ENCODE measurements at places on chromosomes 2 and 18.

- no peak for DNase-seq
Measured at GRCh38 chr2:3427272-3427671, 47.8 kb downstream of the TRAPPC12 start.

DNA sequence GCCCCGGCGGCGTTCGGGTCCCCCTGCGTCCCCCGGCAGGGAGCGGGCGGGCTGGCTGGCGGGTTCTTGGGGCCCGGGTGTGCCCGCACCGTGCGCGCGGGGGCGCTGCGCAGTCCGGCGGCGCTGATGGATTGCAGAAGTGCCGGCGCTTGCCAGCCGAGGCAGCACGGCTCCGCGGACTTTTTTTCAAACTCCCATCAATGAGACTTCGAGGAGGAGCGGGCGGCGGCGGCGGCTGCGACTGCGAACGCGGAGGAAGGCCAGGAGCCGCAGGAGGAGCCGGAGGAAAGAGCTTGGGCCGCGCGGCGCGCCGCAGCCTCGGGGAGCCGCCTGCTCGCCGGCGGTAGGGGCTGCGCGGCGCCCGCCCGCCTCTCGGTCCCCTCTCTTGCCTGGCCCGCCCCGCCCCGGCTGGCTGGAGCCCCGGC is at the start of gene GLI2:
GLI2 (plus strand) TSS at position 123 of the 425 bp plus-strand sequence. CDS start 61,453 bp downstream, outside the sequence.
- DNase-seq, result peak; percentile 90

- DNase-seq, result peak; percentile 66
Measured at GRCh38 chr2:142834021-142834420, 43.4 kb upstream of the KYNU start.

GRCh38 chr2:179677746-179678505 is 183.5 kb downstream of the ZNF385B start:
- peak; percentile 37 for DNase-seq

GRCh38 chr2:187689372-187689771 is 135.1 kb upstream of the TFPI start:
- DNase-seq, result peak; percentile 42

GRCh38 chr2:64635976-64636911 is 17.5 kb downstream of the SERTAD2 start:
- peak; percentile 56 for DNase-seq

DNA sequence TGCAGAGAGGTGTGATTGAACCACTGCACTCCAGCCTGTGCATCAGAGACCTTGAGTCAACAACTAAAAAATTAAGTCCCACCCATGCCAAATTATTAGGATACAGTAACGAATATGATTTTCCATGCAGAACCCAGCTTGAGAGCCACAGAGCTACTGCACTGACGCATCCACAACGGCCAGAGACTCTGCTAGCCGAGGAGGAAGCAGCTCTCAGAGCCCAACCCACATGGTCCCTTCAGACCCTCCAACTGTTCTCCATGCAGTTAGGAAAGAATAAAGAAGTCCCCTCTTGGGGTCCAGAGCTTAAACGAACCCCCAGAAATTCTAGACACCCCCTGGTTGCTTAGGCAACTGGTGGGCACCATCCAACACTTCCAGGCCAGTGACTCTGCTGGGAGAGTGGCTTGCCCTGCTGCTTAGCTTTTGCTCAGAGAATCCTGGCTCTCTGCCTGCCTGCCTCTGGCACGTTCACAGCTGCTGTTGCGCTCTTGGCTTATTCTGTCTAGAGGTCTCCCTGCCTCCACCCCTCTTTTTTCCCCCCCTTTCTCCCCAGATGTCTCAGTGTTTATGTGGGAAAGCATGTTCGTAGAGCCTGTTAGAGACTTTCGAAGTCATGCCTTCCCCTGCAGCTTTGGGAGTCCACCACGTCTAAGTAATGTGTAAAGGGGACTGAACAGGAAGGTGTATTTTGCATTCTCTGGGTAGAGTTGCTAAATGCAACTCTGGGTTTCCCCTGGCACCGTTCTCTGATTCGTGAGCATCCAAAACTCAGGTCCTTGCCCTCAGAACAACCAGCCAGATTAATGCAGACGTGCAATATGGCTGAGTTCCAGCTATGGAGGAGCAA is 26.0 kb upstream of the SP3 start:
- DNase-seq, result peak; percentile 77

GRCh38 chr2:74553892-74554819 is at the start of the genes DOK1 and LOXL3:
Gene DOK1, plus strand, starts transcription at chr2:74554720. Its CDS starts 35 bp downstream, at chr2:74554755.
Gene LOXL3, minus strand, starts transcription at chr2:74553942. Its CDS starts 1,308 bp downstream, at chr2:74552634.
- peak; percentile 92 for DNase-seq

DNA sequence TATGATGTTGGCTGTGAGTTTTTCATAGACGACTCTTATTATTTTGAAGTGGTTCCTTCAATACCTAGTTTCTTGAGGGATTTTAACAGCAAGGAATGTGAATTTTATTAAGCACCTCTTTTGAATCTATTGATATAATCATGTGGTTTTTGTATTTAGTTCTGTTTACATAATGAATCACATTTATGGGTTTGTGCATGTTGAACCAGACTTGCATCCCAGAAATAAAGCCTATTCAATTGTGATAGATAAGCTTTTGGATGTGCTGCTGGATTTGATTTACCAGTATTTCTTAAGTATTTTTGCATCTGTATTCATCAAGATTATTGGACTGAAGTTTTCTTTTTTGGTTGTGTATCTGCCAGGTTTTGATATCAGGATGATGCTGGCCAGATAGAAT is 131.6 kb upstream of the SCN7A start:
- DNase-seq, result no peak

- peak; percentile 81 for DNase-seq
Measured at GRCh38 chr2:108573061-108573460, 38.8 kb downstream of the LIMS1 start.

DNA sequence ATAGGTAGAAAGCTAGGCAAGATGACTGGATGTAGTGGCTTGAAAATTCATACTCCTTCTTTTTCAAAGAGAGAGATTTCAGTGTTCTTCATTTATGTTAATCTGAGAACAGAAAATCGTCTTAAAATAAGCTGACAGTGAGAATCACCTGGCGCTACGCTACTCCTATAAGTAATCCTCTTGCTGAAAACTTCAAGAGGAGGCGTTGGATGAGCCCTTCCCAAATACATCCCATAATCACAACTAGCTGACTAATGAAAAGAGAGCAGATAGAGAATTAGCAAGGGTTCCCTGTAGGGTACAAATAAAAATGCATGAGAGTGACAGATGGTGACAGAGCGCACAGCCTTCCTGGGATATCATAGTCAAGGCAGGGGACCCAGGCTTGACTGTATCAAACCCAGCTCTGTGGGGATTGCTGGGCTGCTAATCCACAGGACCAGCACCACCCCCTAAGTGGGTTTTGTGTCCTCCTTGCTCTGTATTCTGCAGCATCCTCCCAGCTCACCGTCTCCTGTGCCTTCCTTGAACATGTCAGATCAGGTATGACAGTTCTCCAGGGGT is 280.2 kb downstream of the SP3 start:
- no peak for DNase-seq

- DNase-seq, result peak; percentile 83
Measured at GRCh38 chr2:216348756-216349308, 23.5 kb downstream of the MARCHF4 start.

GRCh38 chr2:33897741-33898140 is 298.6 kb upstream of the FAM98A start:
- DNase-seq, result no peak

DNA sequence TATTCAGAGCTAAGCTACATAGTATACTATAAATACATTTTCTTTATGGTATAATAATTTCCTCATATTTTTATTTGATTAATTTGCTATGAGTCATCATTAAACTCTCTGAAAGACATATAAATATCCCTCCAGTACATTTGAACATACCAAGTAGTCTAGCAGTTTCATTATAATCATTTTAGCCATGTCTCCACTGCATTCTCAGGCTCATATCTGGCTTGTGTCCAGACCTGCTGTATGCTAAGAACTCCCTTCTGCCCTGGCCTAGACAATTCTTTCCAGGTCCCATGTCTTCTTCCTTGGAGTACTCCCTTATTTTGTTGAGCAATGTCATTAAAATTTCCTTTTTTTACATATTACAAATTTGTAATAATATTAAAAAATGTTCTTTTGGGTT is 16.6 kb upstream of the DYNC1I2 start:
- DNase-seq, result peak; percentile 20

- DNase-seq, result peak; percentile 51
Measured at GRCh38 chr2:165833156-165833555, 39.1 kb upstream of the GALNT3 start.

- DNase-seq, result no peak
Measured at GRCh38 chr2:127674241-127675209, 805 bp downstream of the LIMS2 start.

DNA sequence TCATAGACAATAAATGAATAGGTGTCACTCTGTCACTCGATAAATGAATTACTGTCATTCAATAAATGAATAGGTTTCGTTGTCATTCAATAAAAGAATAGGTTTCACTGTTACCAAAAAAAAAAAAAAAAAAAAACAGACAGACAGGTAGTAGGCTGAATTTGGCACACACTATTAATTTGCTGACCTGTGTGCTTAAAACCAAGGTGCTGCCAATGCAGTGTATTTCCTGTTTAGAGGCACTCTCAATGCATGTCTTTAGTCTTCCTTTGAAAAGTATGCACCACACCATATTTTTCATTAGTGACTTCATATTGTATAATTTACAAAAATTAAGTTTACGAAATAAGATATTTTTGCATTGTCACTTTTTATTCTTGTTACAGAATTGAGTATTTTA is 16.2 kb downstream of the ANKRD62 start:
- DNase-seq, result no peak

- DNase-seq, result no peak
Measured at GRCh38 chr2:131801210-131801744, 273.6 kb downstream of the CCDC74A start.

DNA sequence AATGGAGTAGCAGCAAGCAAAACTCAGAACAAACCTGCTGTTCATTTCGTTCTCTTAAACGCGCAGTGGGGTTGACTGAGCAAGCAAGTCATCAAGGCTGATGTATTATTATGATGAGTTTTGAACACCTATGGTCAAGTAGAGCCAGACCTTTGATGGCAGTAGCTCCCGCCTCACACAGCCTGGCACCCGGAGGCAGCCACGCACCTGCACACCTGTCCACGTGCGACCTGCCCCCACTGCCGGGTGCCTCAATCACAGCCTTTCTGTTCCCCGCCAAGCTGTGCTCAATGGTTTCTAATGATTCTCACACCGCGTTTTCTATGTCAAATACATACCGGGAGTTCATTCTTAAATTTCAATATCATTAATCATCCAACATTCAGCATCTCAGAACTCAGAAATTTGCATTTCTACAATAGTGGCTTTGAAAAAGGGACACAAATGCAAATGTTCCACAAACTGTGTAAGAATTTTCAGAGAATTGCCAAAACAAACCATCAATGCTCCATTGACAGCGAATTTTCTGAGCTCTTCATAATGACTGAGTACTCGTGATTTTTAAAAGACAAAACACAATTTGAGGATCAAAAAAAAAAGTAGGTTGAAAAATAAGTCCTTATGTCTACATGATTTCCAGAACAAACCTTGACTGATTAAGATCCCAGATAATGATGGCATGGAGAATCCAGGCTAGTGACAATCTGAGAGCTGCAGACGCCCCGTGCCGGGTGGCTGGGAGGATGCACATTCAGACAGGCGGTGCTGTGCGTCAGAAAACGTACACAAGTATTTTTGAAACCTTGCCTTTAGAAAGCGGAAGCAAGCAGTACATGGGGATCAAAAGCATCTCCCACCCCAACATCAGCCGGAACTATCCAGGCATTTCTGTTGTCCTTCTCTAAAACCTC is 56.6 kb downstream of the HDAC4 start:
- no peak for DNase-seq

DNA sequence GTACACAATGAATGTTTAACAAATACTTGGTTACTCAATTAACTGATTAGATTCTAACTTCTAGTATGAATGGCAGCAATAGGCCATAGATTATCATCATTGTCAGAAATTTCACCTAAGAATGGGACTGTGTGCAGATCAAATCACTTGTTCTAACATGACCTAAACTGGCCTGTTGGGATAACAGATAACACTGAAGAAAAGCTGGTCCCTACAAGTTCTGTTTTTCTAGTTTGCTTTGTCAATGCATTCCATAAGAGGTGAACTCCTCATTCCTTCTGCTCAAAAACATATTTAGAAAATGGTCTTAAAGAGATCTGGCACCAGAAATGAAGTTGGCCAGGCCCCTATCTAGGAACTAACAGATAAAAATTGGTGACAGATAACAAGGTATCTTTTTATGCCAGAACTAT is 175.4 kb downstream of the THADA start:
- DNase-seq, result no peak

DNA sequence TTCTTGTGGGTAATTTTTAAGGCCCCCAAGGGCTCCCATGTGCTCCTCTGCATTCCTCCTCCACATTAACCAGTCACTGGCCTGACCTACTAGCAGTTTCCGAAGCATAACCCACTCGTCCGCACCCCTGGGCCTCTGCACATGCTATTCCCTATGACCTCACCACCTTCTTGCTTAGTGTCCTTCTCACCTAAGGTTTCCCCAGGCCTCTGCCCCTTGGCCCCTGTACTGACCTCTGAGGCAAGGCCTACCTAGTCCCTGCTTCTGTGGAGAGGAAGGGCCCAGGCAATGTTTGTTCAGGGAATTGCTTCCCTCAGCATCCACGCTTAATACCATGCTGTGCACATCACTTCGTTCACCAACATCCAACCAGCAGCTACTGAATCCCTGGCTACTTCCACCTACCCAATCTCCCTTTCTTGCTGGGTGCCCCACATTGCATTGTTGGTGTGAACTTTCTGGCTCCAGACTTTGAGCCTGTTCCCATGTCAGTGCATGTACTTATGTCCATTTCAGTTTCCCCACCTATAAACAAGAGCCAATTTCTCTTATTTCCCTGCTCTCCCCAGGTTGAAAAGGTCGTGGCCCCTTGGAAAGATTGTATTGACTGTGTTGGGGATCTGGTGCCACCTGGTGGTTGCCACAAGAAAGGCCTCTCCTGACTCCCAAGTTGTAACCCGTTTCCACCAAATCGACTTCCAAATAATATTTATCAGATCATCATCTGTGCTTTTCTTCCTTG is 19.2 kb upstream of the TMEM177 start:
- DNase-seq, result peak; percentile 28

DNA sequence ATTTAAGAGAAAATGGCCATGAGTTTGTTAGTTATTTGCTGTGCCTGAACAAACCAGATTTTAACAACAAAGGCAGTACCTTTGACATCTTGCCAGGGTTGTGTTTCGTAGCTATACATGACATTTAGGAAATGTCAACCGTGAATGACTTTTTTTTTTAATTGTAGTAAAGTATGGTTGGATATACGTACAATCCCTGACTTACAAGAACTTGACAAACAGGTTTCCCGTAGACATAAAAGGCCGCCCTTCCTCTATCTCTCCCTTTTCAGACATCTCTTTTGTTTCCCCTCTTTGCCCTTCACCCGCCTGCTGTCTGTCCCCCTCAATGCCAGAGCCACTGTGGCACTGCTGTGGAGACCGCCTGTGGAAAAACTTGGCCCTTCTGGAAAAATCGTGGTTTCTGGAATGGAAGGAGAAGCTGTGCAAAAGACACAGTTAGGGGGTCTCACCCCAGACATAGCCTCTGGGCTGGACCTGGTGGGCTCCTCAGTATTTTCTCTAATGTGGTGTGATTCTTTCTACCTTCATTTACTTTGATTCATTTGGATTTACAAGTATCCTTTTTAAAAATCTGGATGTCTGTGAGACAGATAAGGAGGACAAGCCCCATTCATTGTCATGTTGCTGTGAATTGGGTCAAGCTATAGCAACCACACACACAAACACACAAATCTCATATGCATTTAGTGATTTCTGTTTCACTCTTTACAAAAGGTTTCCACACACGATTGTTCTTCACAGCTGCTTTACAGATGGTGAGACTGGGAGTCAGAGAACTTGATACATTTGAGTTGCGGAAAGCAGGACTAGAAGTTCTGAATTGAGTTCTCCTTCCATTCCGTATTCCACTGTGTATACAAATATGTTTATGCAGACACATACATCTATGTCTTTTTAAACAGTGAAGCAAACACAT is 48.6 kb downstream of the SPATS2L start:
- DNase-seq, result no peak
